ENCODE measurements at places on chromosomes 11 and 22.

DNA sequence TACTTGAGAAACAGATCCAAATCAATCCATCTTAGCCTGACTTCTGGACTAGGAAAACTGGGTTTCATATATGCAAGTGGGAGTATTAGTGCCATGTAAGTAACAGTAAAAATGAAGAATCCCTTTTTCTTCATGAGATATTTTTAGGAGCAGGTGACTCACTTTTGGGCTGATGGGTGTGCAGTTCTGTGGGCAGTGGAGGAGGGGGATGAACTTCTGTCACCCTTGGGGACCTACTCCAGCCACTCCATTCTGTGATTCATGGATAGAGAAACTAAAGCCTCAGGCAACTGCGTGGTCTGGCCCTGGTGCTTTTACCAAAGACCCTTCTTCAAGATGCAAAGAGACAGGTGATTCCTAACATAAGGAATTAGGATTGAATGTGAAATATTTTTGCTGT, 208.6 kb upstream of the NARS2 start:
- no peak for DNase-seq

DNA sequence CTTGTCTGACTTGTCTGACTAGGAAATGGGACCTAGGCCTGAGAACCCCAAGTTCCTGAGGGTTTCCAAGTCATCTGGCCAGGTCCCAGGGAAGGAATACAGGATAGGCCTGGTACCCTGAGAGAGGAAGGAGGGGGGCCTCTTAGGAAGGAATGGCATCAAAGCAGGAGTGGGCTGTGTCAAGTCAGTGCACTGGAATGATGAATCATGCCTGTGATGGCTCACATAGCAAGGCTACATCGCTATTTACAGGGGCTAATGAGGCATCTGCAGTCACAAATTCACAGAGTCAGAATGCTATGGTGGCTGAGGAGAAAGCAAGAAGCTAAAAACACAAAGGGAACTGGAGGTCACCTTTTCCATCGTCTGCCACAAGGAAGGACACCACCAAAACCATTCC, 247.3 kb downstream of the NXPE2 start:
- no peak for DNase-seq

- no peak for DNase-seq
Observed at GRCh38 chr22:25765016-25765367, 23.0 kb downstream of the MYO18B start.

DNA sequence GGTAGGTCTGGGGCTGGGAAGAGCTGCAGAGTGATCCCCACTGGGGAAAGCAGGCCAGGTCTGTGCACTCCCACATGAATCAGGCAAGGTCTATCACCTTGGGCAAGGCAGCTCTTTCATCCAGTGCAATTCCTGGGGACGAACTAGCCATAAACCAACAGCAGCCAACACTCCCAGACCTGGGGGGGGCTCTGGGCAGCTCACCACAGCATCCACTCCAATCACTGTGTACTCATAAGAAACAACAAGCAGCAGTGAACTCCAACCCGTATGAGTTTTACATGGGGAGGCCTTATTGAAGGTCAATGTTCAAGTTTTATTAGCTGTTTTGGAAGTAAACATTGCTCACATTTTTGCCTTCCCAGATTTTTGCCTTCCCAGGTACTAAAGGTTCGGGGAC, 157.4 kb upstream of the NAV2 start:
- DNase-seq: no peak

DNA sequence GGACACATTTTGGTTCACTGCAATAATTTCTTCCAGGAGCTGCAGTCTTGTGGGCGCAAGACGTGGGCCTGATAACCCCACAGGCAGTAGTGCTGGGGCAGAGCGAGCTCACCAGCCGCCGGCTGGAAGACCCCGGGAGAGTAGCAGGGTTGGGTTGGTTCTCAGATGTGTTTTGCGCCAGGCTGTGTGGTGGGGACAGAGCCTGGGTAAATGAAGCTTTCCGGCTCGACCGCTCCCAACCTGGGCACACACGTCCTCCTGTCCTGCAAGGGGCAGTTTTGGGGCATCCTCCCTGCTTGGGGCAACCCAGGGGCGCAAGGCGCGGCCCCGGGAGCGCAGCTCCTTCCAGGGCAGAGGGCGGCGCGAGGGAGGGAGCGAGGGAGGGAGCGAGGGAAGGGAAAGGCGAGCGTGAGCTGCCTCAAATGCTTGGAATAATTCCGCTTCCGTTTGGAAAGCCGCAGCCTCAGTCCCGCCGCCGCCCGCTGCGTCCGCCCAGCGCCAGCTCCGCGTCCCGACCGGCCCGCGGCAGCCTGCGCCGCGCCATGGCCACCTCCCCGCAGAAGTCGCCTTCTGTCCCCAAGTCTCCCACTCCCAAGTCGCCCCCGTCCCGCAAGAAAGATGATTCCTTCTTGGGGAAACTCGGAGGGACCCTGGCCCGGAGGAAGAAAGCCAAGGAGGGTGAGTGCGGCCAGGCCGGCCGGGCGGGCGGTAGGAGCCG, at the start of gene PARVA:
TSS of gene PARVA (plus strand) at position 466 of the 718 bp plus-strand sequence. CDS start at position 543, 77 bp downstream.
- DNase-seq: peak; percentile 25

- DNase-seq: no peak
Observed at GRCh38 chr11:3368199-3368598, 10.7 kb downstream of the ZNF195 start.

GRCh38 chr11:6604081-6604626, 580 bp downstream of the ILK start:
- peak; percentile 47 for DNase-seq

GRCh38 chr22:26450453-26451185, 21.6 kb downstream of the ASPHD2 start:
- no peak for DNase-seq

GRCh38 chr22:36386900-36387708, 663 bp downstream of the MYH9 start:
- no peak for DNase-seq

DNA sequence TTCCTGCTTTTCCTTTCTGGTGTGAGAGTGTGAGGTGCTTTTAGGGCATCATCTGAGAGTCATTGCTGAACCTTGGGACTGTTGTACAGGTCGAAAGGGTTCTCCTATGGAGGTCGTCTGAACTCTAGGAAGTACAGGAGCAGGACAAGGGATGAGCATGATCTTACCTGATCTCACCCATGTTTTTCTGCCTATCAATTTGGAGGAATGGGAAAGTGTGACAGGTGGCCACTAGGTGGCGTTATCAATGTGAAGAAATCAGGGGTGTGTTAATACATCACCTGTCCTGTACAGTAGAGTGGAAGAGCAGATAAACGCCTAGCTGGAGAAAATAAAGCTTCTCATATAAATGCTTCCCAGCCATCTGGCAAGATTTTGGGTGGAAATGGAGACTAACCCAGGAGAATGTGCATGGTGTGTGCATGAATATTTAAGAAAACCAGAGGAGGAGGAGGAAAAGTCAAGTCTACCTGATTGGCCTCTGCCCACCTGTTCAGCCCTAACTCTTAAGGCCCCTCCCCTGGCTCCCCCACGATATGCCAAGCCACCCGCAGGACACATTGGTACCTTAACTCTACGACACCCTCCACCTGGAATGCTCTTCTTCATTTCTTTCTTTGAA, 72.0 kb upstream of the NARS2 start:
- peak; percentile 54 for DNase-seq

DNA sequence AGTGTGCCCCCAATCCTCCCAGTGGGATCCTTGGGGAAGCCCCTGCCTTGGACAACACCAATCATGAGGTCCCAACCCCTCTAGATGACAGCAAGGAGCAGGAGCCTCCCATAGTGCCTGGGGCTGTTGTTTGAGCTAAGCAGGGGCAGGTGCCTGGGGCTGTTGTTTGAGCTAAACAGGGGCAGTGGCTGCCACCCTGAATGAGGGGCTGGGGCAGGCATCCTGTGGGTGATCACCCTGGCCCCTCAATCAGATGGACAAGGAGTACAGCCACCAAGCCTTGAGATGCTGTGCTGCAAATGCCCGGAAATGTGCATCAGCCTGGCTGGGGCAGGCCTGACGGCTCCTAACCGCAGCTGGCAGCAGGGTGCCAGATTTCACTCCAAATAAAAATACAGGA, 66.7 kb downstream of the MYEOV start:
- DNase-seq: no peak

GRCh38 chr22:35054064-35054463, 11.9 kb upstream of the ISX start:
- no peak for DNase-seq

DNA sequence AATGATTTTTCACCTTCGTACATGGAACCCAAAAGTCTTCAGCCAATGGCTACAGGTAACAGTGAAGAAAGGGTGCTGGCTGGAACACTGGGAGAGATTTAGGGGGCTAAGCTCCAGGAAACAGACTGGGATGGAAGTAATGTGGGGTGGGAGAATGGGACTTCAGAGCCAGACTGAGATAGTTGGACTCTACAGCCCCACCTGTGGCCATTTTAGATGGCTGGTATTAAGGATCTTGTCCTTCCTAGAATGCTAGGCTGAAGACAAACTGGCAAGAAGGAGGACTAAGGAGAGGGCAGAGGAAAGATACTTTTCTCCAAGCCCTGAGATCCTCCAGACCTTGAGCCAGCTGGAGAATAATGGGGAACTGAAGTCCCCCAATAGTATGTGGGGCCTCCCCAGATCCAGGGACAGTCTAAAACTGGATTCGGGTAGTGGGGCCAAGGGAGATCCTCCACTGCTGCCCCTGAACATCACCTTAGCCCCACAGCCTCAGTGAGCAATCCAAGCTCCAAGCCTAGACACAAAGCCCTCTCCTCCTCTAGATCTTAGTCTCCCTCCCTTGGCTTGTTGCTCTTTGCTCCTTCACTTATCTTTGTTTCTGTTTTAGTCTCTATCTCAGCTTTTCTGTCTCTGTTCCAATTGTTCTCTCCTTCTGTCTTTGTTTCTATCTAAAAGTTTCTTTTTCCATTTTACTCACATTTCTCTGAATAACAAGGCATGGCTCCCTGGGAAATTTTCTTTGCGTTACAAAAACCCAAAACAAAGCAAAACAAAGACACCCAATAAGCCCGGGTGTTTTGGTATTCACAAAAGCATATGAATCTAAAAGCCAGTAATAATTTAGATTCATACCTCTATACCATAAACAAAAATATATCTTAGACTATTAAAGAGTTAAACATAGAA, 16.2 kb upstream of the RRAS2 start:
- DNase-seq: no peak

- DNase-seq: no peak
Observed at GRCh38 chr11:72008728-72009127, 10.0 kb downstream of the IL18BP start.

DNA sequence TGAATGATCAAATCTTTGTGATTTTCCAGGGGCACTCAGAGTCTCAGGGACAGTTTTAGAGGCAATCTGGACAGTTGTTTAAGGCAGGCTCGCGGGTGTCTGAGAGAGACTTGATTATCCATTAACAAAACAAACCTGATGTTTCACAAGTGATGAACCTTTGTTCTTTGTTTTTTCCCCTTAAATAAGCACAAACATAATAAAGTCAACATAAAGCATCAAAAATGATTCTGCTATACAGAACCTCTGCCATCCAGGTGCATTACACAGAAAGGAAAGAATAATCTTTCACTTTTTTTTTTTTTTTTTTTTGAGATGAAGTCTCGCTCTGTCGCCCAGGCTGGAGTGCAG, 13.2 kb downstream of the BID start:
- DNase-seq: no peak

DNA sequence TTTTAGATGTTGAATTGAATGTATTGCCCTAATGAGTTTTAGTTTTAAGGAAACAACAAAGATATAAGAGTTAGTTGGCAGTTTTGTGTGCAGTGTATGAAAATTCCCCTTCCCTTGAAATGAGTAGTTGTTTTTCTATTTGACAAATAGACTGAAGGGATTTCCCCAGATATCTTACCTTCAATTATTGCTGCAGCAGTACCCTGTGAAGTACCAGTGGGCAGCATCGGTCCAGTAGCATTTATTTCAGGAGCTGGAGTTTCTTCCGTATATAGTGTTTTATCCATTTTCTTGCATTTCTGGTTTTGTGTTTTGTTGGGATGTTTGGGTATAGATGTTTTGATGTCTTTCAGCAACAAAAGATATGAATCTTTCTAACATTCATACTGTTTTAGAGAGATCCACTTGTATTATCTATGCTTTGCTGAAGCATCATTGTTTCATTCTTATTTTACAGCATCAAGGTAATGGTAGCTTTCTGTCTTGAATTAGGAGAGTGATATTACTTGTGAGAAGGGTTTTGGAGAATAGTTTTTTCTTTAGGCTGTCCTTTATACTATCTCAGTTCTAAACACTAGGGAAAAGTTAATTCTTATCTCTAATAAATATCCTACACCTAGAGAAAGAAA, 7.4 kb downstream of the KMT2A start:
- no peak for DNase-seq

DNA sequence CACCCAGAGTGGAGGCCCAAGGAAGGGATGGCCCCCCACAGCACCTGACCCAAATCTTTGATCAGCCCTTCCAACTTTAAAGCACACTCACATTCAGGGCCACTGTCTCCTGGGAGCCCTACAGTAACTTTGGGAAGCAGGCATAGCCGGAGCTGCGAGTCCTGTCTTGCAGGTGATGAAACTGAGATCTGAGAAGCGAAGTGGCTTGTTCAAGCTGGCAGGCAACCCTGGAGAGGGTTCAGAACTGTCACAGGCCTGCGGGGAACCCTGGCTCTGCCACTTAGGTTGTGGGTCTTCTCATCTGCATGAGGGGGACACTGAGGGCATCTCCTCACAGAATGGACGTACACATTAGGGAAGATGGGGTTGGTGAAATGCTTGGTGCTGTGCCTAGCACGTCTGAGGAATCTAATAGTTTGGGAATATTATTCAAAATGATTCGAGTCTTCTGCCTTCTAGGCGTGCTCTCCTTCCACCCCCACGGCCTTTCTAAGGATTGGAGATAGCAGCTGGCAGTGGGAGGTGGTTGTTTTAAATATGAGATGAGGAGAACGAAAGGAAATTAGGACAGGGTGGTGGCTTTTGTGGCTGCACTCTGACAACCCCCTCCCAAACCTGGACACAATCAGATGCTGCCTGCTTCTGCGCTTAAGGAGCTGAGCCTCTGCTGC, 18.8 kb upstream of the SUN2 start:
- DNase-seq: no peak

GRCh38 chr22:40782521-40782920, 36.6 kb downstream of the SLC25A17 start:
- DNase-seq: no peak

DNA sequence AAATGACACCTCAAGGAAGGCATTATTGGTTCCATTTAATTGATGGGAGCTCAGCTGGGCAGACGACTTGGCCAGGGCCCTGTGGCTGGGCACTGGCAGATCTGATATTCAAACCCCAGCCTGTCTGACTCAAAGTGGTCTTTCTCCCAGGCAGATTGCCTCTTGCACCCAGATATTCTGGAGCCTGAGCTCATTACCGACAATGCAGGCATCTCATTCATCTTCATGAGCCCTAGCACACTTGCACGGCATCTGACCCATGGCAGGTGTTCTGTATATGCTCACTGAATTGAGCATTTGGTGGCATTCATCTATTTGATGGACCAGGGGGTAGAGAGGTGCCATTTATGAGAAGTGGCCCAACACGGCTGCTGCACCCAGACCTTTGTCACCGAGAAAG, 193.1 kb downstream of the DSCAML1 start:
- DNase-seq: no peak

GRCh38 chr22:42719656-42720262, 911 bp downstream of the A4GALT start:
- no peak for DNase-seq
